ENCODE measurements at places on chromosomes 7 and 10. TPM values are rescaled to one million over a fixed set of nuclear protein-coding genes. Genes with fewer than 3 reads are reported as not detected.

DNA sequence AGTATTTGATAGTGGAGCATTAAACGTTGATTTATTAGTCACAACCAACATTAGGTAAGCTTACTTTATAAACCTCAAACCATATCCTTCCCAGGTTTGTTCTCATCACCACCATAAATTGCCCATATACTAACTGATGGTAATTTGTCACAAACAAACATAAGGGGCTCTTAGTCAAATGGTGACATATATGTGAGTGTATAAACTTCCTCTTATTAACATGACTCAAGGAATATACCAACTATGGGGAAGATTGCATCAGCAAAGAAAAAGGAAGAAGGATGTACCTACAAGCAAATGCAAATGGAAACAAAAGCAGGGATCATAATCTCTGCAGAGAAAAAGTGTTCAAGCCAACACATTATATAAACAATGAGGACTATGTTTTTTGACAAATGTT, 418.2 kb upstream of the AKR1E2 start:
- DNase-seq: no peak

- DNase-seq: no peak
Measured at GRCh38 chr10:36021096-36021495, 379.0 kb upstream of the FZD8 start.

DNA sequence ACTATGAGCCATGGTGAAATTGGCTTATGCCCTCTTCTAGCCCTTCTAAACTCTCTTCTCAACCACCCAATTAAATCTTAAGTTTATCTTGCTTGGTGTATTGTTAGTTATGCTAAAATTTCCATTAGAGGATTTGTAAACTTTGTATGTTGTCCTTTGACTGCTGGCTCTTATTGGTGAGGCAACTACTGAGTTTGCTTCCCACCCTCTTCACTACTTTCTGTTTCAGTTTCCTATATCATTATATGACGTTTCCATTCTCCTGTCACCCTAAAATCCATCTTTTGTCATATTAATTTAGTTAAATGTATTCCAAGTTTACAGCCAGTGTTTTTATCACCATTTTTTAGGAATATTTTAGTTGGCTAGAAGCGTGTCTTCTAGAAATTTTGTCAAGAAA, 80.9 kb upstream of the VWC2 start:
- DNase-seq: no peak

DNA sequence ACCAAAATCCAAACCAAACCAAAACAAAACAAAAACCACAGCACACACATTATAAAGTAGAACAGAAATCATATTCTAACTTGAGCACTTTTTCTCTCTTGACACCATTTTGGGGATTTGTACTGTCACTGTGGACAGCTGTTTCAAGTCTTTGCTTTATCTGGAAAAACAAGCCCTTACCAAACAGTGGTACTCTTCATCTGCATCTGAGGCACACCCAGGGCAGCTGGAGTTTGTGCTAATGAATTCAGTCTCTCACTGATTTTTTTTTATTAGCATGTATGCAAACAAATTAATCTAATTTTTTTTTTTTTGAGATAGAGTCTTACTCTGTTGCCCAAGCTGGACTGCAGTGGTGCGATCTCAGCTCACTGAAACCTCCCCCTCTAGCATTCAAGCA, 171.4 kb downstream of the RAPGEF5 start:
- DNase-seq: no peak

DNA sequence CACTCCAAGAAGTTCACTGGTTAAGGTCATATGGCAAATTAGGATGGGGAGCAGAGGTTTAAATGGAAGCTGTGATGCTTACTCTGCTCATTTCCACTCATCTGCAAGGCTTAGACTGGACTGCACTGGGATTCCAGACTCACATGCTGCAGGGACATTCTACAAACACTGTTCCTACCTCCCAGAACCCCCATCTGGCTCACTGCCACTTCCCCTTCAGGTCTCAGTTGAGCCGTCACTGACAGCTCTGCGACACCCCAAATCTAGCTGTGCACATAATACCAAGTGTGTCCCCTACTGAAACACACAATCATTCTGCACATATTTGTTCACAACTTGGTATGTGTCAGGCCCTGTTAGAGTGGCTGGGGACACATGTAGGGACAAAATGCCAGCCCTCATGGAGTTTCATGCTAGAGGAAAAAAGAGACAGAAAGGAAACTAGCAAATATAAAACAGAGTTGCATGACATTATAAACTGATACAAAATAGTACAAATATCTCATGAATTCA, 5.4 kb downstream of the PRKCQ start:
- no peak for DNase-seq

DNA sequence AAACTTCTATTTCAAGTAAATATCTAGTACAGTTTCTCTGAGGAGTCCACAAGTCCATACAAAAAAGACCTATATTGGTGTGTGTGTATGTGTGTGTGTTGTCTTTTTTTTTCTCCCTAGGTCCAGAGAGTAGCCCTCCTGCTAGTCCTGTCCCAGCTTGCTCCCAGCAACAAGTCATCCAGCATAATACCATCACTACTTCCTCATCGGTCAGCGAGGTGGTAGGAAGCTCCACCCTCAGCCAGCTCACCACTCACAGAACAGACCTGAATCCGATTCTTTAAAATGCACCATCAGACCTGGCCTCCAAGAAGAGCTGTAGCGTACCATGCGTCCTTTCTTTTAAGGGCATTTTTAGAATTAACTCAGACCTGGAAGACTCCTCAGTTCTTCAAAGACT, 139.1 kb downstream of the TRIL start:
- no peak for DNase-seq

GRCh38 chr10:14659626-14660196, 115.0 kb downstream of the FAM107B start:
- DNase-seq: no peak

DNA sequence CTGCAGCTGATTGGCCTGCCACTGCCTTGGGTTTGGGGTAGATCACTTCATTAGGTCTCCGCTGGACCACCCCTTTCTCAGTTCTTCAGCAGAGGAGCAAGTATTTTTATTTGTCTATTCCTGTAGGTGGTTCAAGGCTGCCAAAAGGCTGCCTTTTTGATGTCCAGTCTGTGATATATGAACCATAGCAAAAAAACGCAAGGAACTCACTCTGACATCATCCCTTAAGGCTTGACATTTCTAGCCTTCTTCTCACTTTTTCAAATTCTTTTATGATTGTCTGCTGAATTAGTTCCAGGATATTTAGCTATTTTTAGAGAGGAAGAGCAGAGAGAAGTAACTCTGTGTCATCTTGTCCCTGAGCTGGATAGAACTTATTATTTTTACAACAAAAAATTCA, 269.2 kb downstream of the BAMBI start:
- no peak for DNase-seq

SEC61A2 gene
- 10.7 TPM for total RNA-seq

ASB10 gene
- 20.6 TPM for total RNA-seq

ATP6V0A4 gene
- total RNA-seq: not detected

VAX1 gene
- not detected for total RNA-seq

CRTAC1 gene
- 8.6 TPM for total RNA-seq

LRRC18 gene
- total RNA-seq: not detected

CAV2 gene
- total RNA-seq: 261 TPM

PNLIP gene
- total RNA-seq: not detected
